IMR-90 (cell line): ENCODE measurements at places on chromosomes 2 and 18.

DNA sequence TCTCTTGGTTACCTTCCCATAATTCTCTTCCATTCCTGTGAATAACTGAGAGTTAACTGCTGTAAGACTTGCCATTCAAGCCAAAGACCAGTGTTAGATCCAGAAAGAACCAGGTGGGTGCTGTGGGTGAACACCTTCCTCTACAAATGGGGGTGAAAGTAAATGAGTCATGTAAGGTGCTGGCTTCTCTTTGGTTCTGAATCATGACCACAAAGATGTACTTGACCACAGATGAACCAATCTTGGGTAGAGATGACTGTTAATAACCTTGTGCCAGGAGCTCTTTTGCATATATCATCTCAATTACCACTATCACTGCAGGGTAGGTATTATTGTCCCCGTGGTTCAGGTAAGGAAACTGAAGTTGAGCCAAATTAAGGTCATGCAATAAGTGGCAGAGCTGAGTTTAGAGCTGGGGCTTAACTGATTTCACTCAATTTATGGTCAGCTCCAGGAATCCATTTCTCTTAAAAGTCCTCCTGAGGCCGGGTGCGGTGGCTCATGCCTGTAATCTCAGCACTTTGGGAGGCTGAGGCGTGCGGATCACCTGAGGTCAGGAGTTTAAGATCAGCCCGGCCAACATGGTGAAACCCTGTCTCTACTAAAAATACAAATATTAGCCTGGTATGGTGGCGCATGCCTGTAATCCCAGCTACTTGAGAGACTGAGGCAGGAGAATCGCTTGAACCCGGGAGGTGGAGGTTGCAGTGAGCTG, 244.9 kb upstream of the CXCR4 start:
- DNase-seq = no peak

GRCh38 chr2:881204-881918, 69.3 kb upstream of the SNTG2 start:
- DNase-seq = no peak

DNA sequence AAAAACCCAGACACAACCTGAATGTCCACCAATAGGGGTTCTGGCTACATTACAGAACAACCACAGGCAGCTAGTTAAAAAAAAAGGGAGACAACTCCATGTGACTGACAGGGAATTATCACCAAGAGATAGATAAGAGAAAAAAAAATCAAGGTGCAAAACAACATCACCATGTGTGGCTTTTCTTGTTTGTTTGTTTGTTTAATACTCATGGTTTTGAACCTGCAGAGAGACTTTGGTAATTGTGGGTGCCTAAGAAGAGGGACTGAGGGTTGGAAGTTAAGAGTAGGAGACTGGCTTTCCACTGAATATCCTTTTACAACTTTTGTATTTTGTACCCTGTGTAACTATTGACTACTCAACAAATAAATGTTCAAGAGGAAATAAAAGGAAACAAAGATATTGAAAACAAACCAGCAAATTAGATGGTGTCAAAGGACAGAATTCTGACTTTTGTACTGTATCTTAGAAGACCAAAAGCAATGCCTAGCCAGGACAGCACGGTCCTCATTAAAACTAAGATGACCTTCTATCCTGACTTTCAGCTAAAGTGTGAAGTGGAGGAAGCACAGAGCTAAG, 22.5 kb upstream of the DNAJC27 start:
- DNase-seq = no peak

GRCh38 chr18:3051718-3052410, 38.9 kb upstream of the LPIN2 start:
- no peak for DNase-seq

- peak; percentile 18 for DNase-seq
Measured at GRCh38 chr18:8660316-8660715, 45.0 kb upstream of the MTCL1 start.

DNA sequence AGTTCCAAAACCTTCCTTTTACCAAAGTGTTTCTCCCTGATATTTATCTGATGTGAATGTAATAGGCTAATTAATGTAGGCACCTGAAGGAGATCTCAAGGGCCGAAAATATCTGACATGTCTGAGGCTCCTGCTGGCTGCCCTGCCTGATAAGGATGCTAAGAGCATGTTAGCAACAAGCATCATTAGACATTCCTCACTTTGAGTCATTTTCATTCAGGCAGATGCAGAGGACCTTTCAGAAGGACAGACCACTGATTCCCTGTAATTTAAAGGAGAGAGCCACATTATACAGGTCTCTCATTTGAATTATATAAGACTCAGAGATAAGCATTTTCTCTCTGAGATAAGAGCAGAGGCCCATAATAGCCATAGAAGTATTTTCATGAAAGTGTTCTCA, 222.4 kb upstream of the NCKAP5 start:
- DNase-seq = peak; percentile 73

DNA sequence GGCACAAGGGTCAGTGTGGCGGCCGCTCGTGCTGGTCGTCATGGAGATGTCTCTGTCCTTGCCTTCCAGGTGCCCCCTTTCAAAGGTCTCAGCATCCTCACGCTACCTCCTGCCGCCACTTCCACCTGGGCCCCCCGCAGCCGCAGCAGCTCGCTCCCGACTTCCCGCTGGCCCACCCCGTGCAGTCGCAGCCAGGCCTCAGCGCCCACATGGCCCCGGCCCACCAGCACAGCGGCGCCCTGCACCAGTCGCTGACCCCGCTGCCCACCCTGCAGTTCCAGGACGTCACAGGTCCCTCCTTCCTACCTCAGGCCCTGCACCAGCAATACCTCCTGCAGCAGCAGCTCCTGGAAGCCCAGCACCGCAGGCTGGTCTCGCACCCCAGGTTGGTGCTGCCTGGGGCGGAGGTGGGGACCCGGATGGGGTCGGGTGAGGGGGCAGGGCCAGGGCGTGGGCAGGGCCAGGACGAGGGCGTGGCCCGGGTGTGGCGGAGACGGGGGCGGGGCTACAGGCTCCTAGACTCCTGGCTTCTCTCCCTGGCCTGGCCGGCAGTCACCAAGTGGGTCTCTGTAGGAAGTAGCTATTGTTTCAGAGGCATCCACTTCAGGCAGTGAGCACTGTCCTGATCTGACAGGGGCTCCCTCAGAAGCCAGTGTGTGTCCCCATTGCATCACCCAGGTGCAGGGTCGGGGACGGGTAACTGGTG, 223.7 kb downstream of the LOXHD1 start:
- DNase-seq = no peak

DNA sequence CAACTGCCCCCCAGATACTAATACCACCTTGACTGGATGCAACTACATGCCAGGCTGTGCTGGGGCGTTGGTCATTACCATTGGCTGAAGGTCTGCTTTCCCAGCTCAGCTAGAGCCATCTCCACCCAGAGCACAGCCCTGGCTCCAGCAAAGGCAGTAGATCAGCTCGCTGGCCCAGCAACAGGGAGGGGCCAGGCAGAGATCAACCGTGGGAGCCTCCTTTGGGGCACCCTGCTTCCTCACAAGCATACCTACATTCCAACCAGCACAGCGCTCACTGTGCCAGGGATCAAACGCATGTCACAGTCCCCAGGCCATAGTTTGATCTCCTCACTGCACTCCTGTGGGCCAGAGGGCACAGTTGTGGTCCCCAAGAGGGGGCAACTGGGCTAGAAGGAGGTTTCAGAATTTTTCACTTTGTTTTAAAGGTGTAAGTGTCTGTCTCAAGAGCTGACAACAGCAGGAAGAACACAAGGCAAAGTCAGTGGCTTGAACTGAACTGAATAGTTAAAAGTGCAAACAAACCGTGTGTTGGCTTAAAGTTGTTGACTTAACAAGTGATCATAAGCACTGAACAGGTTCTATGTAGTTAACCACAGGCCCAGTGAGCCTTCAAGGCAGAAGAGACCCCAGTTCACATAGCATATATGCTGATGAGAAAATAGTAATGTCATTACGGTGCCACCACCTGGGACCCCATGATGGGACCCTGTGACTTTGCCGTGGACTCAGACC, 70.1 kb upstream of the BZW1 start:
- no peak for DNase-seq

DNA sequence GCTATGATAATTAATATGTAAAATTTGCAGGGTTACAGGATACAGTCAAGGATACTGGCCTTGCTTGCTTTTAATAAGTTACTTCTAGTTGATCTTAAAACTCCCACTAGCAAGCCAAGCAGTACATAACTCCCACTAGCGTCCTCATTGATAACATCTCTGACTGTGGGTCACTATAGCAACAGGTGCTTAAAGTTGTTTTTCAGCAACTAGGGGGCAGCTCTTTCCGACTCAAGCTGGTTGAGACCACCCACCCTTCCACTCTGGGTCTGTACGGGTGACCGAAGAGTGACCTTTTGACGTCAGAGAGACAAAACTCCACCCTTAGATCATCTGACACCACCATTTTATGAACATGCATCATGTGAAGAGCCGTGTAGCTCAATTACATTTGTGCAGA, 208.6 kb downstream of the MYO1B start:
- DNase-seq = no peak

- DNase-seq = no peak
Measured at GRCh38 chr2:212908682-212909435, 242.6 kb downstream of the IKZF2 start.

DNA sequence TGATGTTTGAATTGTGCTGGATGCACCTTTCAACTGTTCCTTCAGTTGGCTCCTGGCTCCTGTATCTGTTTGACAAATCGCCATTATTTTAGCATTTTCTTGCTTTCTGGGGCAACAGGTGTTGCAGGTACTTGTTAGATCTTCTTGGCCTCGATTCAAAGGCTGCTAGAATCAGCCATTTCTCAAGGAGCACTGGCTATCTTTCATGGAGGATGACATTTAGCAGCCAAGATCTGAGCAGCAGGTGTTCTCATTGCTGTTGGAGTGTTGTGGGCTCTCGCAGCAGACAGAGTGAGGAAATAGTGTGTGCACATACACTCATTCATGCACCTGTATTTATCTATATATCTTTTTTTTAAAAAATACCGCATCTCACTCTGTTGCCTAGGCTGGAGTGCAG, 52.2 kb downstream of the INPP5D start:
- DNase-seq = no peak

DNA sequence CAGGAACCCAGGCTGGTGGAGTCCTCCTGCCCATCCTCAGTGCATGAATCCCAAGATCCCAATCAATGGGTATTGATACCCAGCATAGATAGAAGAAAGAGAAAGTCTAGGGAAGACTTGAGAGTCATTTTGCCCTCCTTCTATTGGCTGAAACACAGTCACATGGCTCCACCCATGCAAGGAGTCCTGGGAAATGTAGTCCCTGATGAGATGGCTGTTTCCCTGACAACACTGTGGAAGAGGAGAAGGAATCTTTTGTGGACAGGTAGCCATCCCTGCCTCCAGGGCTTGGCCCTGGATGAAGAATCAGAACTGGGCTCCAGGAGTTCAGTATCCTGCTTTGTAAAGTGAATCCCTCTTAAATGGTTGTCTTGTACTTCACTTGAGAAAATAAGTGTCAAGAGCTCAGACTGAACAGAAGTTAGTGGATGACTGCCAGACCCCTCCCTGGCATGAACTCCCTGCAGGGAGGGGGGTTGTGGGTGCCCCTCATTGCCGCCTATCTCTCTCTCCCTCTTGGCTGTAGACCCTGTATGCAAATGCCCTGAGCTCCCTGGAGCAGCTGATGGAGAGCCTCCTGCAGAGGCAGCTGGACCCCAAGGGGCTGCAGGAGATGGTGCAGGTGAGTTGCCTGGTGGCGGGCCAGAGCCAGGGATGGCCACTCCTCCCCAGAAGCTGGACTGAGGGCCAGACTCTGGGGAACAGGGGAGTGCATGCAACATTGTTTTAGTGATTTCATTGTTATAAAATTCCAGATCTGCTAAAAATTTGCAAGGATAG, 36.1 kb downstream of the MROH2A start:
- peak; percentile 5 for DNase-seq

DNA sequence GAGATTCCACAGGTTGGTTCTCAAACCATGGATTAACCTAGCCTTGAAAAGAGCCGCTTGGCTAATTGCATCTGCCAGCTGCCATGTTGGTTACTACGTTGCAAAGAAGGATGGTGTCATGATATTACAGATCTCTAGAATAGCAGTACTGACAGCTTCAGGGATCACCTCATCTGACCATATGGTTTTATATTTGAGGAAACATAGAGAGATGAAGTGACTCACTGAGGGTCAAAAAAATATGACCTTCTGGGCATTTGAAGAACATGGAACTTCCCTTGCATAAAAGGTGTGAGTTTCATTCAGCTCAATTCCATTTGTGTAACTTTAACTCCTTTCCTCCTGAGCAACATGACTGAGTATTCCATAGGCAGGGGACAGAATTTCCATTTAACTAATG, 242.3 kb downstream of the SETBP1 start:
- DNase-seq = no peak

DNA sequence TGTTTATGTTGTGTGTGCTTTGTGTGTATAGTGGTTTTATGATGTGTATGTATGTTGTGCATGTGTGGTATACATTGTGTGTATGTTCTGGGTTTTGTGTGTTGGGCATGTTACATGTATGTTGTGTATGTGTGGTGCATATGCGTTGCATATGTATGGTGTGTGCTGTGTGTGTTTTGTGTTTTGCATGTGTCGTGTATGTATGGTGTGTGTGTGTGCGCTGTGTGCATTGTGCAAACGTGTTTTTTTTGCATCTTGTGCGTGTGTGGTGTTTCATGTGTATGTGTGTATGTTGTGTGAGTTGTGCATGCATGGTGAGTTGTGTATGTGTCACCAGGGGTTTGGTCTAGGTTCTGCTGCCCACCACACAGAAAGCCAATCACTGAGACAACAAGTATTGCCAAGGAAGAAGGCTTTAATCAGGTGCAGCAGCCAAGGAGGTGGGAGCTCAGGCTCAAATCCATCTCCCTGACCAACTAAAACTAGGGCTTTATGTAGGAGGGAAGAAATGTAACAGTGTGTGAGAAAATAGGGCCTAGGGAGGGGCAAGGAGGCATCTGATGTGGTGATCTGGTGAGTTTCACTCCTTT, 115.7 kb downstream of the FAM168B start:
- no peak for DNase-seq

DNA sequence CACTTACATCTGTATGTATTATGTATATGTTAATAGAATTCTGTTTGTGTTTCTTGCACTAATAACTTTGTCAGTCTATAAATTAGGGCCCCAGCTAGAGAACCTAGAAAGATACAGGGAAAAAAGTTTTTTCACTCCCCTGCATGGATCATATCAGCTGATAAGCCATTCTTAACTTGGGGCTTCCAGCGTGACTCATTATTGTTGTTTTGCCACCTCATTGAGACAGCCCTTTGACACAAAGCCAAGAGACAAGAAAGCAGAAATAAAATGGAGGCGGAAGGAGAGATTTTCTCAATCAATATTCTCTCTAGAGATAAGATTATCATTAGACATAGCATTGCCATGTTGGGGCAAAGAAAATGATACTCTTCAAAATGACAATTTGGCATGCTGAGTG, 93.4 kb downstream of the AKAIN1 start:
- no peak for DNase-seq
